ENCODE measurements at places on chromosomes 4 and X. TPM values are rescaled to one million over a fixed set of nuclear protein-coding genes. Genes with fewer than 3 reads are reported as not detected.

GRCh38 chr4:107714256-107714655 is 5.8 kb downstream of the PAPSS1 start:
- no peaks in the 10 kb centered on the region for H3K36me3 ChIP-seq
- H3K27me3 ChIP-seq: no peaks in the 10 kb centered on the region
- no peak overlapping the region for H3K27ac ChIP-seq
- no peak overlapping the region for H3K4me3 ChIP-seq

- H3K4me1 ChIP-seq: no peaks in the 10 kb centered on the region
- no peaks in the 10 kb centered on the region for H3K36me3 ChIP-seq
- H3K27ac ChIP-seq: no peak overlapping the region
- no peak for DNase-seq
Measured at GRCh38 chr4:37043342-37043741, 201.2 kb upstream of the NWD2 start.

DNA sequence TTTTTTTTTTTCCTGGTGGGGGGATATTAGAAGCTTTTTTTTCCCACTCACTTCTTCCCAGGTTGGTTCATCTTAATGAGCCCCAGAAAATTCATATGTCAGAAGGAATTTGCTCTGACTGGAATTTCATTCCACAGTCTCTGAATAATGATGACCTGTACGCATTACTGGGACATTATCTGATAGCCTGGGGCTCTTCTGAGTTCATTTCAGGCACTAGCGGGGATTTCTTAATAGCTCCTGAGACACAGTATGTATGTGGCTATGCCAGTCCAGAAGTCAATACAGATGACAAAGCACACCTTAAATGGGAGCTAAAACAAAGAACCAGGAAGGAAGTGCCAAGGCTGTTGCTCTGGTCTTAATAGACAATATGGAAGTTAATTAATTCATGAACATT is 295.2 kb upstream of the IGFBP7 start:
- H3K27ac ChIP-seq: no peak overlapping the region
- H3K36me3 ChIP-seq: no peaks in the 10 kb centered on the region
- no peaks in the 10 kb centered on the region for H3K27me3 ChIP-seq
- H3K4me1 ChIP-seq: no peaks in the 10 kb centered on the region

DNA sequence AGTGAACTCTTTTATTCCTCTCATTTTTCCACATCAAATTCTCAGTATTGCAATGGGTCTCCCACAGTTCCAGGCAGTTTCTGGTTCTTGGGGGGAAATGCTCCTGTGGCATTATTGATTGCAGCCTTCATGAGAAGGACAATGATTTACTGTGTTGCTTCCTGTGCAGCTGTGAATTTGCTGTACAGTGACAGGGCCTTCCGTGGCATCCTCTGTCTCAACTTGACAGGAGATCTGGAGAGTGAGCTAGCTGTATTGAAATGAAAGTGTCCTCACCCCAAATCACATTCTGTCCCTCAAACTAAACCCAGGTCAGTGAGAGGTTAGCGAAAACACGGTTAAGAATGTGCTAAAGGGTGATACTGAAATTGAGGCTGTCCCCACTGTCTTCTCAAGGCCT is 77.1 kb upstream of the ATOH1 start:
- H3K27me3 ChIP-seq: no peaks in the 10 kb centered on the region
- H3K4me3 ChIP-seq: no peak overlapping the region
- no peaks in the 10 kb centered on the region for H3K4me1 ChIP-seq

GRCh38 chrX:31353095-31353494 is 281.3 kb upstream of the FTHL17 start:
- no peak for DNase-seq
- no peak overlapping the region for H3K27ac ChIP-seq
- H3K27me3 ChIP-seq: no peaks in the 10 kb centered on the region
- H3K4me3 ChIP-seq: no peak overlapping the region

Gene ZNF630
- total RNA-seq: 4.7 TPM

GRCh38 chr4:164060456-164060855 is 566.0 kb downstream of the TMA16 start:
- no peaks in the 10 kb centered on the region for H3K4me1 ChIP-seq
- no peak overlapping the region for H3K4me3 ChIP-seq
- no peaks in the 10 kb centered on the region for H3K27me3 ChIP-seq

Gene SPATA4
- total RNA-seq: not detected

- H3K4me3 ChIP-seq: no peak overlapping the region
- H3K27me3 ChIP-seq: no peaks in the 10 kb centered on the region
- no peaks in the 10 kb centered on the region for H3K36me3 ChIP-seq
- H3K27ac ChIP-seq: no peak overlapping the region
Measured at GRCh38 chr4:163048447-163048846, 118.2 kb downstream of the NAF1 start.

DNA sequence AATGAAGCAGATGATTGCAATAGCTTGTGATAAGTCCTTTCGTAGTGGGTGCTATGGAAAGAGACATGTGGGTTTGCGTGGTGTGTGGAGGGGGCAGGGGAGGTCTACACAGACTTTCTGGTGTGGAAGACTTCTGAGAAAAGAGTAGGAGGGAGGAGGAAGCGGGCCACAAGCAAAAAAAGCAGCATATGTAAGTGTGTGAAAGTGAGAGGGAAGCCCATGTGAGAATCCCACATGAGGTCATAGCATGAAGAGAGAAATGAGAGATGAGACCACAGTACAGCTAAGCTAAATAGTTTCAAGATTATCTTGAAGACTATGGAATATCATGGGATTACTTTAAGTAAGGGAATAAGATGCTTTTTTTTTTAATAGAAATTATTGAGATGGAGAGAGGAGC is 2039.9 kb upstream of the TENM3 start:
- no peaks in the 10 kb centered on the region for H3K36me3 ChIP-seq
- no peaks in the 10 kb centered on the region for H3K27me3 ChIP-seq
- no peak for DNase-seq

Gene SSX2B
- total RNA-seq: not detected

GRCh38 chrX:9656277-9656676 is 109.4 kb downstream of the GPR143 start:
- DNase-seq: no peak
- H3K4me3 ChIP-seq: no peak overlapping the region
- no peaks in the 10 kb centered on the region for H3K4me1 ChIP-seq
- no peaks in the 10 kb centered on the region for H3K27me3 ChIP-seq
- no peaks in the 10 kb centered on the region for H3K36me3 ChIP-seq
- H3K27ac ChIP-seq: no peak overlapping the region

Gene FGFBP2
- total RNA-seq: 2.9 TPM

Gene RNF128
- 5.6 TPM for total RNA-seq

DNA sequence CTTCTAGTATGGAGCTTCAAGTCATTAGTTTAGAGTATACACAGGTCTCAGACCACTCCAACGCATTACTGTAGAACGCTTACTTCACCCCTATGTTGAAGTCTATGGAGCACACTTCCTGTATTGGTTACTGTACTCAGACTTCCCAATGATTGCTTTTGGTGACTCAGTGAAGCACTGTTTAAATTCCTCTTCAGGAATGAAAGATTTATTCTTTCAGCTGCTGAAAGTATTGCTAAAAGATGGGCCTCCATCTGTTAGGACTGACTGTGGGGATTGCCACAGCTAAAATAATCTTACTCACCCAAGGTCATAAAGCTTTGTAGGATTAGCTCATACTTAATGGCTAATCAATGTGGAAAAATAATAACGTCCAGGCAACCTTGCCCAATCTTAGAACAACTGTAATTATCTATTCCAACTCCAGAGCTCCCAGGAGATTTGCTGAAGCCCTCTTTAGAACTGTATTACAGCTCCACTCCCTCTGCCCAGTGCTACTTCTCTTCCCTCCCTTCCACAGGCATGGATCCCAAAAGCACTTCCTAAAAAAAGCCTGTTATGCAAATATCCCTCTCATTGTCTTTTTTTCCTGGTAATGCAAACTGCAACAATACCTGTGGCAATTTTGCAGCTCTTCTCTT is 281.9 kb upstream of the HS3ST1 start:
- no peak overlapping the region for H3K4me3 ChIP-seq
- no peak overlapping the region for H3K27ac ChIP-seq
- H3K36me3 ChIP-seq: no peaks in the 10 kb centered on the region

DNA sequence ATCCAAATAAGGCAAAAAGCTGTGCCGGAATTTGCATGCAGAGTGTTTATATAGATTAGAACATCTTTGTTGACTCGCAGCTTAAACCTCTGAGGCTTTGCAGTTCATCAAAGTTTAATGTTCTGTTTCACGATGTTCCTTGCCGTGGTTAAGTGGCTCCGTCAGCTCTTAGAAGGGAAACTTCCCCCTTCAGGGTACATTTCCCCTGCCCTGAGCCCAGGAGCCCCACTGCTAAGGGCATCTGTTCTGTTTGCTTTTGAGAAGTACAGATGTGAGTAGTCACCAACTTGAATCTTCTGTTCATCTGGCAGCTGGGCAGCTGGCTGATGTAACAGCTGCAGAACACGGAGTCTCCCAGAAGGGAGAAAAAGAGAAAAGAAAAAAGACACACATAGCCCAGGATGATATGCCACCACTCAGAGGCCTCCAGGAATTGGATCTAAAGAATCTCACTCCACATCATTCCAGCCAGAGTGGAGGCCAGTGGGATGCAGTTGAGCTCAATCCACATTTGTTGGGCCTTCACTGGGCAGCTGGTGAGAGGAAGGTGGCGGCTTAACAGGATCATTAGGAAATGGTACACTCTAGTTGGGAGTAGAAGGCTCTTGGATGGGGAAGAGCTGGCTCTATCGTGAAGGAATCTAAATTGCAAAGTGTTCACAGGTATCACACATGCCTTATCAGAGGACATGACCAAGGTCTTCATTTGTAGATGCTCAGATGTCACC is 178.7 kb upstream of the RBPJ start:
- no peak overlapping the region for H3K4me3 ChIP-seq
- peak overlapping the region; percentile 76 for H3K27ac ChIP-seq
- DNase-seq: no peak
- no peaks in the 10 kb centered on the region for H3K36me3 ChIP-seq
- no peaks in the 10 kb centered on the region for H3K27me3 ChIP-seq
- peaks cover 27% of the 10 kb centered on the region for H3K4me1 ChIP-seq

Gene ZNF518B
- 38.3 TPM for total RNA-seq

DNA sequence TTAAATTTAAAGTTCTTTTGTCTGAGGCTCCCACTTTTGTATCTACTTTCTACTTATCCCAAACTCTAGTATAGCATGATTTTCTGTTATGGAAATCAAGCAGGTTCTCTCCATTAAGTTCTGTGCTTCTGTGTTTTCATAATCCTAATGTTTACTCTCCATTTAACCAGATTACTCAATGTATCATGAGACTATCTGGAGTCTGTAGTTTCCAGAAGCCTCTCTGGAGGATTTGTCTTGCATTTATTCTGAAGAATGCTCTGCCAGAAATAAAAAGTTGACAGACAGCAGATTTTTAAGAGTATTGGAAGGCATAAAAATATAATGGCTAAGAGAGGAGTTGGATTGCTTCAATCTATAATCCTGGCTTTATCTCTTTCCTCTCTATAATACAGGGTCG is 39.2 kb upstream of the PLS3 start:
- no peaks in the 10 kb centered on the region for H3K4me1 ChIP-seq
- no peaks in the 10 kb centered on the region for H3K27me3 ChIP-seq
- H3K4me3 ChIP-seq: no peak overlapping the region
- no peak overlapping the region for H3K27ac ChIP-seq

- no peak for DNase-seq
- no peaks in the 10 kb centered on the region for H3K4me1 ChIP-seq
- peaks cover 4% of the 10 kb centered on the region for H3K27me3 ChIP-seq
- no peak overlapping the region for H3K4me3 ChIP-seq
- no peaks in the 10 kb centered on the region for H3K36me3 ChIP-seq
- H3K27ac ChIP-seq: no peak overlapping the region
Measured at GRCh38 chrX:43560247-43560946, 95.7 kb upstream of the MAOA start.

DNA sequence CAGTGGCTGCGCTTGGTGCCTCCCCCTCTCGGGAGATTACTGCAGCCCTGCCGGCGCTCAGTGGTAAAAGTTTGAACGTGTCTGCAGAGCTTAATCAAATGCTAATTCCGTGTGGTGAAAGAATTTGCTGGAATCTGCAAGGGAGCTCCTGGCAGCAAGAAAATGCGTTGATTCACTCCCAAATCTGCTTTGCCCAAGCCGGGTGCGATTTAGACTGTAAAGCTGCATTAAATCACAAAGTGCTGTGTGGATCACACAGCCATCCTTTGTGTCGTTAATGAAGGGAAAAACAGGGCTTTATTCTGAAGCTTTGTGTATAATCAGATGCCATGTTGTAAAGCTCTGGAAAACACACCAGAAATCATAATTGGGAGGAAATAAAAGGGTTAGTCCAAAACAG is 444.1 kb downstream of the BCOR start:
- H3K4me3 ChIP-seq: no peak overlapping the region
- H3K4me1 ChIP-seq: no peaks in the 10 kb centered on the region
- H3K36me3 ChIP-seq: no peaks in the 10 kb centered on the region
- H3K27me3 ChIP-seq: no peaks in the 10 kb centered on the region

- no peak overlapping the region for H3K4me3 ChIP-seq
- no peaks in the 10 kb centered on the region for H3K36me3 ChIP-seq
- DNase-seq: no peak
- no peak overlapping the region for H3K27ac ChIP-seq
- no peaks in the 10 kb centered on the region for H3K27me3 ChIP-seq
Measured at GRCh38 chrX:10190367-10190766, 33.6 kb downstream of the CLCN4 start.

GRCh38 chr4:3202836-3203820 is 45.8 kb upstream of the MSANTD1 start:
- no peaks in the 10 kb centered on the region for H3K36me3 ChIP-seq
- no peak for DNase-seq
- H3K27ac ChIP-seq: peak overlapping the region; percentile 51

GRCh38 chr4:15015170-15015569 is 12.9 kb downstream of the CPEB2 start:
- peaks cover 32% of the 10 kb centered on the region for H3K36me3 ChIP-seq
- H3K4me3 ChIP-seq: no peak overlapping the region
- H3K27ac ChIP-seq: no peak overlapping the region
- H3K27me3 ChIP-seq: no peaks in the 10 kb centered on the region

Gene ATP2B3
- total RNA-seq: 0.25 TPM

DNA sequence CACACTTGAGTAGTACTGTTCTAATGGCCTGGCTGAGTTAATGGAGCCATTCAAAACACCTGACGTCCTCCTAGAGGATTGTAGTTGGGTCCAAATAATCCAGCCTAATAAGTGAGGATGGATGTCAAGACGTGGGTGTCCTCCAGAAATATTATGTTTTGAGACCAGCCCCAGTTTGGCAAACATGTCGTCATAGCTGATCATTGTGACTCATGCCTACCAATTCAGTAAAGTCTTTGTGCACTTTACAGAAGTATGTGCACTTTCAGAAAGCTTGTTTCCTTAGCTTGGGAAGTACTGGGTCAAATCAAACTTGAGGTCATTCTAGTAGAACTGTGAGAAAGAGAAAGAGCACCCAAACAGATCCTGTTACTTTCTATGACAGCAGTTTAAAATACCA is 37.6 kb upstream of the GLRA2 start:
- no peaks in the 10 kb centered on the region for H3K27me3 ChIP-seq
- DNase-seq: no peak
- H3K27ac ChIP-seq: no peak overlapping the region
- H3K36me3 ChIP-seq: no peaks in the 10 kb centered on the region
- H3K4me1 ChIP-seq: no peaks in the 10 kb centered on the region

DNA sequence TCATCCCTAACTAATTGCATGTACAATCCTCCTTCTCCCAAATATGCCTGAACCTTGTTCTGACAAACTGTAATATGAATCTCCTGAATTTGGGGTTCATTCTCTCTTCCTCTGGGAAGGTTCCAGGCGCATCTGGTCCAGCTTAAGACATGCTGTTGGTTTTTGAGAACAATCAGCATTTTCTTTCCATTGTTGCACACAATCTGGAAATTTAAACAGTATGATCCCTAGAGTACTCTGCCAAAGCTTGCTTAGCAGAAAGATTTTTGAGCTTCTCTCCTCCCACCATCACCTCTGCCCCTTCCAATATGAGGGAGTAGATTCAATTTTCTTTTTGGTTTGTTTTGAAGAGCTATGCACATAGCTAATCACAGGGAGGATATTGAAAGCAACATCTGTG is 50.1 kb downstream of the SRPX start:
- no peak overlapping the region for H3K4me3 ChIP-seq
- H3K4me1 ChIP-seq: no peaks in the 10 kb centered on the region
- no peak for DNase-seq

Gene GABRE
- total RNA-seq: 176 TPM

All from vagina (tissue), 2 donors.